Right cardiac atrium (tissue), 5 donors: ENCODE measurements at places on chromosomes 6 and 20. TPM values are rescaled to one million over a fixed set of nuclear protein-coding genes. Genes with fewer than 3 reads are reported as not detected.

The ERVFRD-1 gene
- total RNA-seq = 0.09 TPM

The GUCA1A gene
- not detected for total RNA-seq

The LSM14B gene
- total RNA-seq = 41.4 TPM

The PRDM1 gene
- total RNA-seq = 1.5 TPM

The ITPR3 gene
- 4.7 TPM for total RNA-seq

The TCF21 gene
- total RNA-seq = 12.8 TPM

The LHFPL5 gene
- total RNA-seq = not detected

The PHACTR3 gene
- 4.7 TPM for total RNA-seq

The RAB44 gene
- not detected for total RNA-seq

The MAP1LC3A gene
- 61.8 TPM for total RNA-seq

The SLPI gene
- total RNA-seq = 1.4 TPM

The ELOVL4 gene
- total RNA-seq = 0.84 TPM

The NOTCH4 gene
- 14.4 TPM for total RNA-seq

The CRISP3 gene
- not detected for total RNA-seq

The BACH2 gene
- 2.8 TPM for total RNA-seq

The TBXT gene
- not detected for total RNA-seq

The PTCRA gene
- not detected for total RNA-seq

GRCh38 chr6:27296106-27296783 is 15.8 kb downstream of the POM121L2 start:
- DNase-seq = no peak

- no peak for DNase-seq
Measured at GRCh38 chr6:100388868-100389519, 75.7 kb downstream of the SIM1 start.

GRCh38 chr6:130118236-130118635 is 99.9 kb downstream of the L3MBTL3 start:
- no peak for DNase-seq

GRCh38 chr6:158256746-158257424 is 55.4 kb upstream of the TULP4 start:
- DNase-seq = no peak

DNA sequence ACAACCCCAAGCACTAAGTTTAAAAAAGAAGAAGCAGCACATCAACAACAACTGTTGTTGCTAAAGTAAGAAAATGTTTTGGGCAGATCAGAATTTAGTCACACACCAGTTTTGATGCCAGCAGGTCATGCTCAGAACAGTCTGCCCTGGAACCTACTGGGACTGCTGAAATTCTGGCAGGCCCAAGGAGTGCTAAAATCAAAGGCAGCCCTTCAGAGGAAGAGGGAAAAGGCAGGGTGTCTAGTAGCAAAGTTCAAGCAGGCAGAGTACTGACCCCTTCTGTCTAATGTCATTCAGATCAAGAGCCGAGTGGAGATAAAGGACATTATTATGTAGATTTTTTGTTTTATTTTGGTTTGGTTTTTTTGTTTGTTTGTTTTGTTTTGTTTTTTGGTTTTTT is 96.6 kb upstream of the LOC128125822 start:
- no peak for DNase-seq

DNA sequence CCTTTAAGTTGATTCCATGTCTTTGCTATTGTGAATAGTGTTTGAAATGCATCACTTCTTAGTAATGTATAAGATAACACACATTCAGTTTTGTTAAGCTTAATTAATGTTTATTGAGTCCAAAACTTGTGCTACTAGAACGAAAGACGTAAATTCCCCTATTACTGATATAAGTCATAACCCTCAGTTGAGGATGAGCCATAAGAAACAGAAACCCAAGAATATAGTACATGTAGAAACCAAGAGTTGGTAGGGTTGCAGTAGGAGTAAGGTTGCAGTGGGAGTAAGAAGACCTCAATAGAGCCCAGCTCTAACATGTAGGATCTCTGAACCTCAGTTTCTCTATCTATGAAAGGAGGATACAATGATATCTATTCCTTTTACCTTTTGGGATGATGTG is 19.3 kb downstream of the CITED2 start:
- DNase-seq = no peak

GRCh38 chr6:137919837-137920730 is 53.0 kb downstream of the TNFAIP3 start:
- DNase-seq = no peak

- DNase-seq = peak; percentile 85
Measured at GRCh38 chr20:63628246-63628975, 1.5 kb upstream of the GMEB2 start.

DNA sequence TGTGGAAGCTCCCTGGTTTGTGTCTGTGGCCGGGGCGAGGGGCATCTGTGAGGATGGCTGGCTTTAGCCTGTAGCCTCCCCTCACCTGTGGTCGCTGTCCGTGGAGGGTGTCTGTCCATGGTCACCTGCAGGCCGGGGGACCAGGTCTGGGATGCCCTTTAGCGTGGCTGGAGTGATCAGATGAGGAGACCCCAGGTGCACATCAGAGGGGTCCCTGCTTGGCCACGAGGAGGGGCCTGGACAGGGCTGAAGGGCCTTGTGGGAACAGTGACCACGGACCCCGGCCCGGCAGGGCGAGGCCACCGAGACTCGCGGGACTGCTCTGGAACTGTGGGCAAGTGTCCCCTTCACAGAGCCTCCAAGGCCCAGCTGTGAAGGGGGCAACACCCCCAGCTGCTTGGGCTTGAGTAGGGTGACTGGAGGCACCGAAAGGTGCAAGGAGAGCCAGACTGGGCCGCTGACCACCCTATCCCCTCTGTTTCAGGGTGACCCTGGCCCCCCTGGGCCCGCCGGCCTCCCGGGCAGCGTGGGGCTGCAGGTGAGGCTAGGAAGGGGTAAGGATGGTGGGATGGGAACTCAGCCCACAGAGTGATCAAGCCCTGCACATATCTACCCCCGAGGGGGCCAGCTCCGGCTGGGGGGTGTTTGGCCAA is 8.6 kb downstream of the COL9A3 start:
- DNase-seq = peak; percentile 64

DNA sequence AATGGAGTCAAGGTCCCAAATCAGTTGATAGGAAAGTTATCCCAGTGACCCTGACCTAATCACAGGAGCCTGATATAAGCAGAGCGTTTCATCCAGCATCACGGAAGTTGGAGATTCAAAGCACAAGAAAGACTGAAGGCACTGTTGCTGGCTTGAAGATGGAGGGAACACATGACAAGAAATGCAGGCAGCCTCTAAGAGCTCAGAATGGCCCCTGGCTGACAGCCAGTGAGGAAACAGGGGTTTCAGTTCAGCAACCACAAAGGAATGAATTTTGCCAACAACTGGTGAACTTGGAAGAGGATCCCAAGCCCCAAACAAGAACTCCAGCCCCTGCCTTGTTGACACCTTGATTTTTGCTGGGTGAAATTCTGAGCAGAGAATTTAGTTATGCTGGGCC is 778.5 kb downstream of the MAFB start:
- DNase-seq = peak; percentile 14

- DNase-seq = no peak
Measured at GRCh38 chr6:111250791-111251354, 163.6 kb downstream of the SLC16A10 start.

GRCh38 chr20:50027611-50028105 is 44.9 kb downstream of the SNAI1 start:
- peak; percentile 94 for DNase-seq

DNA sequence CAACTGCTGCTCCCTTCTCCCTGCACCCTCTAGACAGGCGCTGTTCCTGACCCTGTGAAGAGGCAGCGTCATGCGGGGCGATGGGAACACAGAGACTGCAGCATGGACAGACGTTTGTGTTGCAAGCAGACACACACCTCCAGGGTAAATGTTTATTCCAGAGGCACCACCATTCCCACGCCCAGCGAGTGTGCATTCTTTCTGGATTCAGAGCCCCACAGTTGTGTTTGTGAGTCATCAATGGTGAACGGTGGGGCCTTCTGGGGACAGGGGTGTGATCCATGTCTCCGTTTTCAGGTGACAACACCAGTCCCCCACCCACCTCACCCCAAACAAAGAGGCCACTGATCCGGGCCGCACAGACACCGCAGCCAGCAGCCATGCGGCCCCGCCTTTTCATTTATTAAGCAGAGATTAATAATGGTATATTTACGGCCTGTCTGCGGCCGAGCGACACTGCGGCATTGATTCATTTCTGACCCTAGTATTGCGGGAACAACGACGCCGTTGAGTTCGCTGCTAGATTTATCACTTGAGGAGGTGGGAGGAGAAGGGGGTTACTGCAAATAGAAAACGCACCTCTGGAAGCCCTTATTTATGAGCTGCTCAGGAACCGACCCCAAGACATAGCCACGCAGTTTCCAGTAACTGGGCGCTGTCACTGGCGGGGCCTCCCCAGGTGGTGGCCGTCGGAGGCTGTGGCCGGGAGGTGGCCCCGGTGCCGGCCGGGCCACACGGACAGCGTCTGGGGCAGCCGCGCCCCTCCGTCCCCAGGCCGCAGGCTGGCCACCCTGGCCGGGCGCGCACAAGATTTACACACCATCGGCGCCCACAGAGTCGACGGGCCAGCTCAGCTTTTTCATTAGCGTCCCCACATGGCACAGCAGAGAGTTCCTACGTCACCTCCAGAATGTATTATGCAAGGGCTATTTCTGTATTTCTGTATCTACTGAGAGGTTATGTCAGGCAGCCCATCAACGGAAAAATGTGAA is 367.6 kb downstream of the THBS2 start:
- DNase-seq = peak; percentile 27

DNA sequence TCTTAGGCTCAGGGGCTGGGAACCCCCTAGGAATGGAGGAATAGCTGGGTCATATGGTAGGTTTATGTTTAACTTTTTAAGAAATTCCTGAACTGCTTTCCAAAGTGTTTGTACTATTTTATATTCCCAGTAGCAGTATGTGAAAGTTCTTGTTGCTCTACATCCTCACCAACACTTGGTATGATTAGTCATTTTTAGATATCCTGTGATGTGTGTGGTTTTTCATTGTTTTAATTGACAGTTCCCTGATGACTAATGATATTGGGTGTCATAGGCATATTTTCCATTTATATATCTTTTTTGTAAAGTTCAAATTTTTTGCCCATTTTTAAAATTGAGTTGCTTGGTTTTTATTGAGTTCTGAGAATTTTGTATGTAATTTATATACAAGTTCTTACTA is 72.3 kb downstream of the SLC16A10 start:
- DNase-seq = no peak

GRCh38 chr20:16864069-16864468 is 115.9 kb downstream of the OTOR start:
- DNase-seq = no peak

GRCh38 chr6:70686548-70687133 is 19.0 kb downstream of the SMAP1 start:
- no peak for DNase-seq

- DNase-seq = no peak
Measured at GRCh38 chr20:21503345-21503744, 10.5 kb downstream of the NKX2-2 start.

DNA sequence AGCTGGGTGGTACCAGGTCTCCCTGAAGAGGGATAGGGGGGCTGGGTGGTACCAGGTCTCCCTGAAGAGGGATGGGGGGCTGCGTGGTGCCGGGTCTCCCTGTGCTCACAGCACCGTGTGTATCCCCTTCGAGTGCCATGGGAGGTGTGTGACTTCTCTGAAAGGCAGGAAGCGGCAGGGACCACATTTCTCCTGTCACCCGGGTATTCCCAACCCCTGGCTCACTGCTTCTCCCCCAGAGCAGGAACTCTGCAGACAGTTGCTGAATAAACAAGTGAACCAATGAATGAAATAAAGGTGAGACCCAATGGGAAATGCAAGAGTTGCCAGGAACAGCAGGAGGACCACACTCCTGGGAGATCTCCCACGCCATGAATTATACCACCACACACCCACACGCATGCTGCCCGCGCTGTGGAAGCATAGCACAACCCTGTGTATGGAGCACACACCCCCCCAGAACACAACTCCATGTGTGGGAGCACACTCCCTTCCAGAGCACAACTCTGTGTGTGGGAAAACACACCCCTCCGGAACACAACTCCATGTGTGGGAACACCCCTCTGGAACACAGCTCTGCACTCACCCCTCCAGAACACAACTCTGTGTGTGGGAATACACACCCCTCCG is 50.7 kb downstream of the RNASET2 start:
- DNase-seq = no peak

DNA sequence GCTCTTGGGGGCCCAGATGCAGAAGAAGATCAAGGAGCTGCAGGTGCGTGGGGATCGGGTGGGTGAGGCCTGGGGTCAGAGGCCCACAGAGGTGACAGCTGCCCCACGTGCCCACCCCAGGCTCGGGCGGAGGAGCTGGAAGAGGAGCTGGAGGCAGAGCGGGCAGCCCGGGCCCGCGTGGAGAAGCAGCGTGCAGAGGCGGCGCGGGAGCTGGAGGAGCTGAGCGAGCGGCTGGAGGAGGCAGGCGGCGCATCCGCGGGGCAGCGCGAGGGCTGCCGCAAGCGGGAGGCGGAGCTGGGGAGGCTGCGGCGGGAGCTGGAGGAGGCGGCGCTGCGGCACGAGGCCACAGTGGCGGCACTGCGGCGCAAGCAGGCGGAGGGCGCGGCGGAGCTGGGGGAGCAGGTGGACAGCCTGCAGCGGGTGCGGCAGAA is 41.5 kb downstream of the MYH7B start:
- peak; percentile 74 for DNase-seq
